Cortex of kidney (tissue), 1 donor: ENCODE measurements at places on chromosomes 3 and 15.

DNA sequence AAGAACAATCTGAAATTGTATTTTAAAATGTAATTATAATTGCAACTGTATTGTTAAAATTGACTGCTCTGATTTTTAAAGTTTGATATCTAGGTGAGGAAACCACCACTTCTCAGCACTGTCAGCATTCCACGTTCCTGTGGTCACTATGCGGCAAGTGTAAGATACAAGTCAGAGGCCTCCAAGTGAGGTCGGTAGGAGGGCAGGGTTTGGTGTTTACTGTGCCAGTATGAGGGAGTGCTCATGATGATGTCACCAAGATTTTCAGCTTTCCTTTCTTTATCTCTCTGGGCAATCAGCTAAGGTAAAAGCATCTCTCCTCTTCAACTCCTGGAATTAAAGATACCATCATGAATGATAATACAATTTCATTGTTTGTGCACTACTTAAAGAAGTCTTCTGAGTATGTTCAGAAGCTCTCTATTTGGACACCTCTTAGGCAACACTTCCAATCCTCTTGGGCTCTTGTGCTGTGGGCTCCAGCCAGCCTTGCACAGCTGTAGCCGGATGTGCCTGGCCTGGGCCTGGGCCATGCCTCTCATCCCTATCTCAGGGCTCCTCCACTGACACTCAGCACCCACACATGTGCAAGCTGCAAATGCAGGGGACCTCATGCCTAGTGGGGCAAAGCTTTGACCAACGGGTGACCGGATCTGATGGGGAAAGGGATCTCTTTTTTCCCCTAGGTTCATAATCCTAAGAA lies 42.9 kb downstream of the CCR3 start:
- DNase-seq = no peak

- DNase-seq = no peak
Observed at GRCh38 chr3:104437891-104438290, 928.8 kb upstream of the ALCAM start.

DNA sequence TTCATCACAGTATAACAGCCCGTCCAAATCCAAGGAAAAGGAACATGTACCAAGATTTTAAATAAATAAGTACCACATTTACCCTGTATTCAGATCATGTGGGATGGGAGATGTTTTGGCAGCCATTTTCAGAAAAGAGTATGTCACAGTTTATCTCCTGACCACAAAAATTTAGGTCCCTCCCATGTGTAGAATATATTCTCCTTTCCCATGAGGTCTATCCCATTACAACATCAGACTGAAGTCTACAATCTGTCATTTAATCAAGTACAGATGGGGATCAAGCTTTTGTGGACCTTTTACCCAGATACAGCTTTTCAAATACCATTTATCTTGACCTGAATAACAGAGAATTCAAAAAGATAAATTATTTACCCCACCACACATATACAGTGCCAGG lies 444.5 kb downstream of the PLOD2 start:
- no peak for DNase-seq

DNA sequence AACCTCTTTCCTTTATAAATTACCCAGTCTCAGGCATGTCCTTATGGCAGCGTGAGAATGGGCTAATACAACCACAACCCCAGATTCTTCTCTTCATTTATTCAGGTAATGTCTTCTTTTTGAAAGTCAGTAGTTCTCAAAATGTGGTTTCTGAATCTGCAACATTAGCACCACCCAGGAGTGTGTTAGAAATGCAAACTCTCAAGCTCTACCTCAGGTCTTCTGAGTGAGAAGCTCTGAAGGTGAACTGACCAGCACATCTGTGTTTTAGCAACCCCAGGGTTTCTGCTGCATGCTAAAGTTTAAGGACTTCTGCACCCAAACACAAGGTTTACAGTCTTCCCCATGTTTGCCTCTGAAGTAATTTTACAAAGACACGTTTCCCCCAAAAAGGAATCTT lies 22.3 kb upstream of the TRIM59 start:
- no peak for DNase-seq

DNA sequence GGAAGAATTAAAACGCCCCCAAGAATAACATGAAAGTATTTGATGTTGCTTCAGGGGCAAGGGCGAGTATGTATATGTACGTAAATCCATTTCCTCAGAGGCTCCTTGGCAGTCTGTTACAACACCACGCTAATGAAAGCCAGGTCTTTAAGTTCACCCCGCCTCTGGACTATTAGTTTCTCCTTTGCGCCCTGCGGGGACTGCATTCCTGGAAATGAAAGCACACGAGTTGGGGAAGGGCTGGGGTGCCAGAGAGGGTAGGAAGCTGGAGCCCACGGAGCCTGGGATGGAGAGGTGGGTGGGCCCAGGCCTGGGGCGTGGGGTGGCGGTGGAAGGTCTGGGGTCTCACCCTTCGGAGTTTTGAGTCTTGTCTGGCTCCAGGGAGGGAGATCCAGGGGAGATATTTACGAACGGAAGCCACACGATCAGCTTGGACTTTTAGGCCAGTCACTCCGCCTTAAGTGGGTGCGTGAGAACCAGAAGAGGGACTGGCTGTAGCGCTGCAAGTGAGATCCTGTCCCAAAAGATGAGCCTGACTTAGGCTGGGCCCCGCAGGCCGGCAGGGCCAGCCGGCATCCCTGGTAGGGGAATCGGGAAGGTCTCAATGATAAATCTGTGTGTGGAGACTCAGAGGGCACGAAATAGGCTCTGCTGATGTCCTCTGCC lies 1.6 kb upstream of the PLCL2 start:
- no peak for DNase-seq

DNA sequence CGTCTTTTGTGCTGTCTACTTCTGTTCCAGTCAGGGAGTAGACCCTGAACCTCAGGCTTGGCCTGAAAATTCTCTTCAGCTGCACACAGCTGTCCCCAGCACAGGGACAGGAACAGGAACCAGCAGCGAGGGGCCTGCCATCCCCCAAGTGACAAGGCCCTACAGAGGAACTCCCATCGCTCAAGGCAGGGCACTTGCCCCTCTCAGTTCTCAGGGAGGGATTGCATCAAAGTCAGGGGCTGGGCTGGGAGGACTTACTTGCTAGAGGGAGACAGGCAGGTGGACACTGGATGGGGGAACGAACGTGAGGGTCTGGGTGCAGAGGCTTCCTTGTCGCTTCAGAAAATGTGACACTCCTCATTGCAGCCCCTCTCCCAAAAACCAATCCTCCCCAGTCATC lies 163.6 kb downstream of the CHSY1 start:
- no peak for DNase-seq

DNA sequence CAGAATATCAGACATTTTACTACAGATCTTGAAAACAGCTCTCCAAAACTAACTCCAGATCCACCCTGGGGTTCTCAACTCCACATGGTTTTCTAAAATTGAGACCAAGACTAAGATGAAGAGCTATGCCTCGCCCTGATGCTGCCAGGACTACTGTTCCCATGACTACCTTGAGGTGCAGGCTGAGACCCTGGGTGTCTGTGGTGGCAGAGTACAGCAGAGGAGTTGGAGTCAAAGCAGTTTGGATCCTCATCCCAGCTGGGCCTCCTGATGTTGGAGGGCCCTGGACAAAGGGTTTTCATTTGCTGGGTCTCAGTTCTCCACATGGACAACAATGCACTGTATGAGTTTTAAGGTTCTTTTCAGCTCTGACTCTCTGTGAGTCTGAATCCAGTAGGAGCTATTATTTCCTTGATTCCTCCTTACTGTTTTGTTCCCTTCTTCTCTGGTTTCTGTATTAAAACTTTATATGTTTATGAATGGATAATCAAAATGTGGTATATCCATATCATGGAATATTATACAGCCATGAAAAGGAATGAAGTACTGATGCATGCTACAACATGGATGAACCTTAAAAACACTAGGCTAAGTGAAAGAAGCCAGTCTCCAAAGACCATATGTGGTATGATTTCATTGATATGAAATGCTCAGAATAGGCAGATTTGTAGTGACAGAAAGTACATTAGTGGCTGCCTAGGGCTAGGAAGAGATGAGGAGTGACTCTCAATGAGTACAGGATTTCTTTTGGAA lies 93.0 kb downstream of the CPN2 start:
- no peak for DNase-seq

- no peak for DNase-seq
Observed at GRCh38 chr3:28916713-28917499, 364.0 kb upstream of the RBMS3 start.

DNA sequence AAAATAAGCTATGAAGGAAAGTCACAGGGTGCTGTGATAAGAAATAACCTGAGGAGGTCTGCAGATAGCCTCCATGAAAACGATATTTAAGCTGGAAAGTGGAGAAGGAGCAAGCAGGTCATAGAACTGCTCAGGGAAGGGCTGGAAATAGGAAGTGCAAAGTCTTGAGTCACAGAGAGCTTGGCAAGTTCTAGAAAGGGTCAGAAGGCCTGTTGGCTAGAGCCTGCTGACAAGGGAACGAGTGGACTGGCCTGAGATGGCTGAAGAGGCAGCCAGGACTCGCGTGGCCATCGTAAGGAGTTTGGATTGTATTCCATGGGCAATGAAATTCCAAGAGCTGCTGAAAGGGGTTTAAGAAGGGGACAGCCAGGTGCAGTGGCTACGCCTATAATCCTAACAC lies 64.7 kb upstream of the IL12A start:
- no peak for DNase-seq

- no peak for DNase-seq
Observed at GRCh38 chr3:127900536-127900935, 14.5 kb upstream of the KBTBD12 start.

- DNase-seq = no peak
Observed at GRCh38 chr15:74035121-74036017, 40.9 kb downstream of the PML start.

GRCh38 chr3:72634128-72634527 lies 214.1 kb downstream of the SHQ1 start:
- DNase-seq = no peak

GRCh38 chr3:9769012-9769411 lies 735 bp downstream of the CAMK1 start:
- DNase-seq = no peak

GRCh38 chr3:111906656-111907055 lies 47.6 kb downstream of the PHLDB2 start:
- no peak for DNase-seq

DNA sequence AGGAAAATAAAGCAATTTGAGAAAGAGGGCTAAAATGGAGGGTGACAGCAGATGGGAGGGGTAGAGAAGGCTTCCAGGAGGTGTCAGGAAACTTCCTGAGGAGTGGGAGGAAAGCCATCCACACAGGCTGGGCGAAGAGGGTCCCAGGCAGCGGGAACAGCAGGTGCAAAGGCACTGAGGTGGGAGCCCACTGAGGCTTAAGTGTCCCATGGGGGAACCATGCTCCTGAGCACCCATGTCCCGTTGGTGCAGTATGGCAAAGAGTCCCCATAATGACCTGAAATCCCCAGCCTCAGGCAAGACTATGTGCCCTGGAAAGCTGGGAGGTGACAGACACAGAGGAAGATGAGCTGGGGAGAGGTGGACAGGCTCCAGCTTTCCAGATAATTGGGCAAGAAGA lies 30.0 kb downstream of the CFAP100 start:
- DNase-seq = no peak

GRCh38 chr3:188338086-188338485 lies 184.1 kb downstream of the LPP start:
- no peak for DNase-seq

DNA sequence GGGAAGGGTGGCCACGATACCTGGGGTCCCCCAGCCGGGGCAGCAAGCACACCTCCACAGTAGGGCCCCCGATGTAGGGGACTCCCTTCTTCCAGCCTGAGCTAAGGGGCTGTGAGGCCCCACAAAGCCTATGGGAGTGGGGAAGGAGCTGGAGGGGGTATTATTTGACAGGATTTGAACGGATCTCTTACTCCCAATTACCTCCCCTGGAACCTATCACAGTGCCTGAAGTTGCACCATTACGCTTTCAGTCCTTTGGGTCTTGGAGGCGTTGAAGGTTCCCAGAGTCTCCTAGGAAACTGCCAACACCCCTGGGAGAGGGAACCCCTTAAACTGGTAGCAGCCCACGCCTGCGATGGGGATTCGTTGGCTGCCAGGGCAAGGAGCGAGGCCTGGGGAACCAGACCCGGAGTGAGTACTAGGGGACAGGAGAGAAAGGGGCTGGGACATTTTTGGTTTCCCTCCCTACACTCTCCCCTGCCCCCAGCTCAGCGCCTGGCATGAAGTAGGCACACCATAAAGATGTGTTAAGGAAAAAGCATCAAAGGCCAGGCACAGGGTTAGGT lies 409 bp upstream of the LHFPL4 start:
- no peak for DNase-seq

GRCh38 chr3:94671078-94671477 lies 608.2 kb downstream of the NSUN3 start:
- DNase-seq = no peak

GRCh38 chr3:81601707-81602305 lies 159.6 kb downstream of the GBE1 start:
- DNase-seq = no peak

DNA sequence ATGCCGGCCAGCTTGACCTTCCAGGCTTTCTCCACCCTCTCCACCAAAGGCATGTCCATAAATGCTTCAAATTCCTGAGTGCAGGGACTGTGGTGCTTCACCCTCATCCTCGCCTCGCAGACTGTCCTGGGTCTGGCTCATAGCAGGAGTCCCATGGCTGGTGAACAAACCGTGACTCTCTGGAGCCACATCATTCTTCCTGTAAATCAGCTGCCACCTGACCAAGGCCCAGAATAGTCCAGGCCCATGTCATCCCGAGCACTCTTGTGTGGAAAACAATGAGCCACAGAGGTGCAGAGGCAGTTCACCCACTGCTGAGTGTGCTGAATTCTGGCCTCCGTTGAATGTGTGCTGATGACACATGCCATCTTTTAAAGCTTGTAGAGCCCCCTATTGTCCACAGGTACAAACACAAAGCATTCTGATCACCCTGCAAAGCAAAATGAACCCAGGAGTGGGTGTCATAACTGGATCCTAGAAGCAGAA lies 68.6 kb downstream of the ABHD5 start:
- DNase-seq = no peak

DNA sequence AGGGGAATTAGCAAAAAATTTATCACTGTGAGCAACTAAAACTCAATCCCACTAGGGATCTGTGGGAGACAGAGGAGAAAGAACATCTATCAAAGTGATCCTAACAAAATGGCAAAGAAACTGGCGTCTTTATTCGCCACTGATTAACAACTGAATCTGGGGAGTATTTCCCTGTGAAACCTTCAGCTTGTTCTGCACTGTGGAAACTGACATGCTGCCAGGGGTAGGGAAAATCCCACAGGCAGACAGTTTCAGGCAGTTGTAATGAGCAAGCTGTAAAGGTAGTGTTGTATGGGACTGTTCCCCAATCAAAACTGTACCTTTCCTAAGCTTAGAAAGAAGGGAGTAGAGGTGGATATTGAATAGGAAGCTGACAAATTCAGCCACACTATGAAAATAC lies 611.7 kb downstream of the VGLL3 start:
- DNase-seq = no peak

GRCh38 chr15:95549168-95549738 lies 781.2 kb upstream of the NR2F2 start:
- no peak for DNase-seq

- DNase-seq = no peak
Observed at GRCh38 chr15:39434163-39434562, 146.7 kb upstream of the THBS1 start.

GRCh38 chr15:72276326-72276700 lies 4.0 kb upstream of the PARP6 start:
- no peak for DNase-seq

- DNase-seq = no peak
Observed at GRCh38 chr15:25403771-25404170, 35.1 kb downstream of the UBE3A start.
